Gastroesophageal sphincter (tissue), 4 donors: ENCODE measurements at places on chromosomes 11 and 22.

DNA sequence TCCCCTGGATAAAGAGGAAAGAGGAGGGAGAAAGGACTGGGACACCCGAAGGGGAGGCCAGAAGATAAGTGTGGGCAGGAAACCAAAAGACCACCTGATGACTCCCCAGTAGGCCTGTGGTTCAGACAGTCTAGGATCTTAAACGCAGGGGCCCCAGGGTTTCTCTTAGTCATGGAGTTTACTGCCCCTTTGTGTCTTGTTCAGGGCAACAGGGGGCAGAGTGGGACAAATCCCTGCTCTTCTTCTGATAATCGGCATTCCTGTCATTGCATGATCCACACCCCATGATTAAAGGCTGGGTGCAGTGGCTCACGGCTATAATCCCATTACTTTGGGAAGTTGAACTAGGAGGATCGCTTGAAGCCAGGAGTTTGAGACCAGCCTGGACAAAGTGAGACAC, 4.7 kb upstream of the TMPRSS13 start:
- no peak for ATAC-seq

DNA sequence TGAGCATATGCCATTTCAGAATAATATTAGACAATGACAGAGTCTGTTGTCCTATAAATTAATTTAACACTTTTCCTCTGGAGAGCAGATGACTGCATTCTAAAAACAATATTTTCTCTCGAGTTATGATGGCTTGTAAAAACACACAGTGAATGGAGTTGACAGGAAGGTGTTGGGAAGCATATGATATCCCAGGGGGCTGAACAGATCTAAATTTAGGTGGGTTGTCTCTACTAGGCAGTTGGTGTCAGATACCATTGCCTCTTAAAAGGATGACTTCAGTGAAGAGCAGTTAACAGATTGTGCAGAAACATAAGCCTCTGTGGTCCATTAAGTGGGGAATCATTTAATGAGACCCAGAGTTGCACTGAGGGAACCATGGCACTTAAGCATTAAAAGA, 30.7 kb downstream of the SVIP start:
- ATAC-seq, result no peak

GRCh38 chr11:13333456-13333957, 55.9 kb downstream of the BMAL1 start:
- peak; percentile 7 for ATAC-seq

DNA sequence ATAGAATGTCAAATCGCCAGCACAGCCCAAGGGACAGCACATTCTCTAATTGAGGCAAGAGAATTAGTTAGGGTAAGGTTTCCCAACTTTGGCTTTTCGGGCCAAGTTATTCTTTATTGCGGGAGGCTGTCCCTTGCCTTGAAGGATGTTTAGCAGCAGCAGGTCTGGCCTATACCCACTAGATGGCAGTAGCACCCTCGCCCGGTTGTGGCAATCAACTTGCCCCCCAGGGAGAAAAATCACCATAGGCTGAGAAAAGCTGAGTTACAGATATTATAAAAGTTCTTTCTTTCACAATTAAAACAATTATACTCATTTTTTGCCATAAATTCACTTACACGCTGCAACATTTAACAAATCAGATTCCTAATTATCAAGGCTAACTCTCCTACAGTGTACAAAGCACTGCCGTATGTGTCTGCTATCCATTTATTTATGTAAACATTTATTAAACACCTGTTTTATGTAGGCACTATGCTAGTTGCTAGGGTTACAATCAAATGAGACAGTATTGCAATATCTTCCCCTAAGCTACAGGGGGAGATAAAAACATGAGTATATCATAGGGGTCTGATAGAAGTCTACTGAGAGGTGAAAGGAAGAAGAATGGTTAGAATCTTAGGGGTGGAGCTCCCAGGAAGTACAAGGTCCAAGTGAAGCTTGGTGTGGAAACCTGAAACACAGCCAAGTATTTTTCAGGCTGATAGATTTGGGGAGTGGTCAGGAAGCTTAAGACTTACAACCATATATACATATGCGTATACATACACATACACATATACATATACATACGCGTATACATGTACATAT, 452.3 kb downstream of the RAB38 start:
- no peak for ATAC-seq

- ATAC-seq, result no peak
Measured at GRCh38 chr11:57935402-57936049, 88.2 kb upstream of the OR9Q1 start.

GRCh38 chr11:1746956-1747752, 3.2 kb downstream of the IFITM10 start:
- no peak for ATAC-seq

DNA sequence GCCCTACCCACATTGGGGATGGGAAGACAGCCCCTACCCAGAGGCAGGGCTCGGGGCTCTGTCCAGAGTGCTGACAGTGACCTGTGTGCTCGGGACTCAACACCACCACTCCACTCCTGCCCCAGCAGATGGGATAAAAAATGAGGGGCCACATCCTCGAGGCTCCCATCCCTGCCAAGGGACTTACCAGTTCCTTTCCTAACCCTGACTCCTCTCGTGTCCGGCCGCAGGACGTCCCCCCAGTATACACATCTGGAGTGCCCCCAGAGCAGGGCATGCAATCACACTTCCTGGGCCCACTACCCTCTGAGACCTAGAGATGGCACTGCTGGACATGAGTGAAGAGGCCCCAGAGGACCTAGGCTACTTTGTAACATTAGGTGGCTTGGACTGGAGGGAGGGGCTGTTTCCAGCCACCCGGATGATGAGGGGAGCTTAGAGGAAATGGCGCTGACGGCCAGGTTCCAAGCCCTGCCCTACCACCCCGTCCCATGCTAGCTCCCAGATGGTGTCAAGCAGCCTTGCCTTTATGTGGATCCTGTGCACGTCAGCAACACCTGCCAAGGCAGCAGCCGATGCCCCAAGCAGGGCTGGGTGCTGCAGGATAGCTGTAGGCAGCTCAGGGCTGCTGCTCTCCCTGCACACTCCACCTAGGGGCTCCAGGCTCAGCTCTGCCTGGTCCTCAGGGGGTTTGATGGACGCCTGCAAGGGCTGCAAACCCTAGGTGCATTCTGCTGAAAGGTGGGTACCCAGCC, 86.6 kb downstream of the DGCR2 start:
- peak; percentile 26 for ATAC-seq

DNA sequence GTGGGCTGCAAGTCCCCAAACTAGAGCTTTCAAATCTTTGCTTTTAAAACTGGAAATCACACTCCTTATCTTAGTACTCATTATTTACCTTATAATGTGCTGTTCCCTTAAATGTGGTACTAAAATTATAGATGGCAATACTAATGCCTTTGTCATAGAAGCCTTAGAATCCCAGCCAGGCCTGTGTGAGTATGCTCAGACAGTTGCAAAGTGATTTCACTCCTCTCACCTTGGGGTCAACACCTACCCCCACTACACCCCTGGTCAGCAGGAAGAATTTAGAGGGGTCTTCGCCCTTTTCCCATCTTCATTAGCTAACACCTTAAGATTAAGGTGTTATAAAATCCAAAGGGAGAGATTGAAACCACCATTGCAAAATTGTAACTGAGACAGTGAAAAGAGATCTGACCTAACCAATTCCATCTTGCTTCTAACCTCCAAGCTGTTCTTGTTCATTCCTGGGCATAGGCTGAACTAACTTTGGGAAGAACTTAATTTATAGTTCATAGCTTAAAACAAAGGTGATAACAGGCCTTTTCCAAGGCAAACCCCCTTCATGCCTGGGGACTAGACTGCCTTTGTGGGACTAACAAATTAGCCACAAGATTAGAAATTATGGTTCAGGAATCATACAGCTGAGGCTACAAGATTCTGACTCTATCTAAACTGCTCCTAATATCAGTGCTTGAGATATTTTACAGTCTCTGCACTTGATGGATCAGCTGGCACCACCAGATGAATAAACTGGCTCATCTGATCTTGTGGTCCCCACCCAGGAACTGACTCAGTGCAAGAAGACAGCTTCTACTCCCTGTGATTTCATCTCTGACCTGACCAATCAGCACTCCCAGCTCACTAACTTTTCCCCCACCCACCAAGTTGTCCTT, 10.4 kb upstream of the MRPL17 start:
- ATAC-seq, result peak; percentile 68

DNA sequence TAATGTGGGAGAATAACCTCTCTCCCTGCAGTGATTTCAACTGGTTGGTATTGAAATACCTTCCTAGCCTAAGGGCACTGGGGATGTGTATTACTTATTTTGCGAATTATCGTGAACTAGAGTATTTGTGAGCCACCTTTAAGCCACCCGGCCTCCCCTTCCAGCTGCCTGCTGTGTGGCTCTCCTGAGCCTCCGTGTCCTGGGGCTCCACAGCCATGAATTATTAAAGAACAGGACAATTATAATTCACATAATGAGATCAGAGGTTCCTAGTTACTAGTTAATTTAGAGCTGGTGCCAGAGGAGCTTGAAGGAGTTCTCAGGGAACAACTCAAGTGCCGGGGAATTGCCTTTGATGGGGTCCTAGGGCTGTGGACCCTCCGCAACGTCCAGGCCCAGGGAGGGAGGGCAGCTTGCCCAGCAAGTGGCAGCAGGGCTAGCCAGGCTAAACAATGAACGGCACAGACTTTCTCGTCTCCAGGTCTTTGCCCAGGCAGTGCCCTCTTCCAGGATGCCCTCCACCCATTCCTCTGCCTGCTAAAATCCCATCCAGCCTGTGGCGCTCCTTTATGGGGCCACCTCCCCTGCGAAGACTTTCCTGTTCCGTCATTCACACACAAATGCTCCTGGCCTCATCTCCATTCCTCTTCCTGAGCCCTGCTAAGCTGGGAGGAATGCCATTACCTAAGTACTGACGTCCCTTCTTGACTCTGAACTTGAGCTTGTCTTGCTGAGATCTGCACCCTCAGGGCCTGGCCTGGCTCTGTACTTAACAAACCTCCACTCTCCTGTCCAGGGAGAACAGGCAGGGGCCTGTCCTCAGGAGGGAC, 91.5 kb downstream of the RTL6 start:
- ATAC-seq, result no peak

DNA sequence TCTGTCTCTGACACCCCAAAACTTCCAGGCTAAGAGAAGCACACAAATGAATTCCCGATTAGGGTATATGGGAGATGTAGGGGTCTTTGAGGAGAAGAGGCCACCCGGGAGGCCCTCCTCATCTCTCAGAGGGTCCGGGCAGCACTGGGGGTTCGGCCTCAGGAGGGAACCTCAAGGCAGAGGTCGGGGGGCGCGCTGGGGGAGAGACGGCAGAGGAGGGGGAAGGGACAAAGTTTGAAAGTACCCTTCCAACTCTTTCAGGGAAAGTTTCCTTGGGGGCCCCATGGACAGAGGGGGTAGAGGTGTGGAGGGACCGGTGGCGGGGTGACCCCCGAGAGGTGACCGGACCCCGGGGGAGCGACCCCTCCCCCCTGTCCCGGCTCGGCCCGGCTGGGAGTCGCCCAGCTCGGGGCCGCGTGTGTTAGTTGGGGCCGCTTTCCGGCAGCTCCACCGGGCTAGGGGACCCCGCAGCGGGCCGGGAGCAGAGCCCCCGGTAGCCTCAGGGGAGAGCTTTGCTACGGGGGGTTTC, 3.3 kb upstream of the GCAT start:
- no peak for ATAC-seq

- ATAC-seq, result no peak
Measured at GRCh38 chr11:81874635-81875034, 859.0 kb downstream of the FAM181B start.

GRCh38 chr11:27735281-27735680, 35.0 kb upstream of the BDNF start:
- no peak for ATAC-seq

DNA sequence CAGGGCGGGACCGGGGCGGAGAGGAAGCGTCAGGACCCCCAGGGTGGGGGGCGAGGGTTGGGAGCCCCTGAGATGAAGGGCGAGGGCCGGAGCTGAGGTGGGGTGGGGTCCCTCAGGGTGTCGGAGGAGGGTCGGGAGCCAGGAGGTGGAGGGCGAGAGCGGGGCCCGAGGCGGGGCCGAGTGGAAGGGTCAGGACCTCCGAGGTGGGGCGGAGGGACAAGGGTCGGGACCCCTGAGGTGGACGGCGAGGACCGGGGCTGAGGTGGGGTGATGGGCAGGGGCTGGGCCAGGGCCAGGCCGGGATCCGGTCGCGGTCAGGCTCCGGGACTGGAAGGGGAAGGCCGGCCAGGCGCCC, 409 bp downstream of the SMC1B start:
- ATAC-seq, result no peak

DNA sequence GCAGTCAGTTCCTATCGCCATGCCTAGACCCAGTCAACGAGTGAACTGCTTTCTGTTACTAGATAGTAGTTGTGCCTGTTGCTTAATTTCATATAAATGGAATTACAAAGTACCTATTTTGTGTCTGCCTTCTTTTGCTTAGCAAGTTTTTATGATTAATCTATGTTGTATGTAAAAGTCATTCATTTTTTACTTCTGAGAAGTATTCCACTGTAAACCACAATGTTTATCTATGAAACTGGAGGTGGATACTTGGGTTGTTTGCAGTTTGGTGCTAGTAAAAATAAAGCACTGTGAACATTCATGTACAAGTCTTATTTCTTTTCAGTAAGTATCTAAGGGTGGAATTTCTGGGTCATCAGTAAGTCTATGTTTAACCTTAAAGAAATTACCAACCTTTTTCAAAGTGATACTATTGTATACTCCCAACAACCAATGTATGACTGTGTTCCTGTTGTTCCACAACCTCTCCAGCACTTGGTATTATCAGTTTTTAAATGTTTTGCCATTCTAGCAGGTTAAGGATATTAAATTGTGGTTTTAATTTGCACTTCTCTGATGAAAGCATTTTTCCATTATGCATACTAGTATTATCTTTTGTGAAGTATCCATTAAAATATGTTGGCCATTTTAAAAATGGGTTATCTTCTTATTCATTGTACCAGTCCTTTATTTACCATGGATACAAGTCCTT, 68.2 kb downstream of the DNAJC24 start:
- ATAC-seq, result no peak

GRCh38 chr11:131350872-131351271, 19.5 kb upstream of the NTM start:
- no peak for ATAC-seq

DNA sequence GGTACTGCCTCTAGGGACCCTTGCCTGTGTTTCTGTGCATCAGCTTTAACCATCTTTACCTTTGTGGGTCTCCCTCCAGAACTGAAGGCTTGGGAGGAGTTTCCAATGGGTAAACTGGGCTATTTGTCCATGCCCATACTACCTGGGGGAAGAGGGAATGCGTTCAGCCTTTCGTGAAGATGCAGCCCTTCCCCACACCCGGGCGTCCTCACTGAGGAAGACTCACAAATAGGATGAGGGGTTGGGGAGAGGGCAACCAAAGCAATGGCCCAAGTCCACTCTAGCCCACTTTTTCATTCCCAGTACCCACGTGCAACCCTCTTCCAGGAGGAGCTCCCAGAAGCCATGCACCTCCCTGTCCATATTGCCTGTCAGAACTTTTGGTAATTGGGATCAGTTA, 61.8 kb upstream of the ADA2 start:
- ATAC-seq, result no peak

DNA sequence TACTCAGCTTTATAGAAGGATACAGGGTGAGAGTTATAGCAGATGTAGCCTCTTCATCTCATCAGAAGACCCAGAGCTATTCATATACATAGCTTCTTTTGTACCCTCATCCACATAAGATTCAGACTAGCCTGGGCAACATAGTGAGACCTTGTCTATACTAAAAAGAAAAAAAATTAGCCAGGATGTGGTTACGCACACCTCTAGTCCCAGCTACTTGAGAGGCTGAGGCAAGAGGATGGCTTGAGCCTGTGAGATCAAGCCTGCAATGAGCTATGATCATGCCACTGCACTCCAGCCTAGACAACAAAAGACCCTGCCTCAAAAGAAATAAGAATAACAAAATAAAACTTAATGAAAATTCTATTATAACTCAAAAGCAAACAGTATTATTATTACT, 36.7 kb upstream of the B3GNT6 start:
- ATAC-seq, result no peak

GRCh38 chr11:128156486-128156885, 430.9 kb downstream of the ETS1 start:
- ATAC-seq, result no peak

GRCh38 chr22:37281646-37282384, 493 bp upstream of the CYTH4 start:
- no peak for ATAC-seq
